Stimulated activated CD8-positive, alpha-beta memory T cell treated with anti-CD3 and anti-CD28 coated beads, Interleukin-7, amount 100 ng/mL, for 24 hours (primary cell): ENCODE measurements at places on chromosomes 7 and 10.

DNA sequence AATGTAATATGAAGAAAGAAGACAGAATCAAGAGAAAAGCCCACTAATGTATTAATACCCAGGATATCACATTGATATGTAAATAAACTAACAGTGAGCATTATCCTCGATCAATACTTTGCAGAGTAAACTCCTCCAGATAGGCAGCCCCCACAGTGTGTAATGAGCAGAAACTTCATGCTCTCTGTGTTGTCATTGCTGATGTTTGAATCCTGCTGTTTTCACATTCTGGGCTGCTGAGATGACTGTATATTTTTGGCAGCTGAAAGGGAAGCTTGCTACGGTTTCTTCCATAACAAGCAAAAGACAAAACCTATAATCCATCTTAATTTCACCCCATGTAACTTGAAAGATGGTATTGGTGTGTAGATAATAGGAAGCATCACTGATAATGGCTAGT is 15.3 kb upstream of the THSD7A start:
- no peak for DNase-seq

- no peak for DNase-seq
Measured at GRCh38 chr7:95062901-95063300, 155.5 kb downstream of the PPP1R9A start.

DNA sequence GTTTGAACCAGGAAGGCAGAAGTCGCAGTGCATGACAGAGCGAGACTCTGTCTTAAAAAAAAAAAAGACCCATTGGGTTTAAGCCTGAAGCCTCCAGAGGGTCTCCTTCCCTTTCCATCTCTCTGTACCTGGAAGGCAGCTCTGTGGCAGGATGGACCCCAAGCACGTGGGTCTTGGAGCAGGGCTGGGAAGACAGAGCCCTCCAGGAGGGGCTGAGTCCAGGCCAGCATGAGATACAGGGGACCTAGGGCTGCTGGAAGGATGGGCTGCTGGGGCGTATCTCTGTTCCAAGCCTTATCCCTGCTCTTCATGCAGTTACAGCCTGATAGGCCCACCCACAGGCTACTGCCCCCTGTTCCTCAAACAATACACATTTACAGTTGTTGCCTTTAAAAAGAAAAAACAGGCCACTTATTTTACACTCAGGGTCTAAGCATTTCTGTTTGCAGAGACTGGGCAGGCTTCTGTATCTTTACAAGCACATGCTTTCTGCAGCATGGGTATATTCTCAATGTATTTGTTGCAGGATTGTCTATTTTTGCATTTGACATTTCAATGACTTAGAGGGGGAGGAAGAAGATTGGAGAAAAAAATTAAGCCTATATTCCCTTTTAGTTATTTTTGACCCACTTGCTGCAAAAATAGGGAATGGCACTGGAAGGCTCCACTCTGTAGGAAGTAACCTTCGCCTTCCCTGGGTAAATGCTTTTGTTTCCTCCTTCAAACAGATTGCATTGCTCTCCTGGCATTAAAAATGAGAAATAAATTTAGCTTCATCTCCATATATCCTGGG is 60.1 kb downstream of the FAM171A1 start:
- no peak for DNase-seq

DNA sequence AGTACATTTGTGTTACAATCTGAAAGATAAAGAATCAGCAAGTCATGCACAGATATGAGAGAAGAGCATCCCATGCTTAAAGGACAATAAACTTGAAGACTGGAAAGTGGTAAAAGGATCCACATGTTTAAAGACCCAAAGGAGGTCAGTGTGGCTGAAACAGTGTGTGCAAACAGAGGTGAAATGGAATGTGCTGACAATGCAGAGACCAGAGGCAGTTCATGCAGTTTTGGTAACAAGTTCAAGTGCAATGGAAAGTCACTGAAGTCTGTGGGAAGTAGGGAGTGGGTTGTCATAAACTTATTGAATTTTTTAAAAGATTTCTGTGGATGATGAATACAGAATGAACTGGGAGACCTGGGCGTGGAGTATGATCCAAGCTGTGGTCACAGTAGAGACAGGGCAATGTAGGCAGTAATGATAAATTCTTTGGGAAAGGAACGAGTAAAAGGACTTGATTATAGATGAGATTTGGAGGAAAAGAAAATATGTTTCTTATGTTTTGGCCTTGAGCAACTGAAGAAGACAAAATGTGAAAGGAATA is 408.0 kb downstream of the HGF start:
- DNase-seq, result no peak

DNA sequence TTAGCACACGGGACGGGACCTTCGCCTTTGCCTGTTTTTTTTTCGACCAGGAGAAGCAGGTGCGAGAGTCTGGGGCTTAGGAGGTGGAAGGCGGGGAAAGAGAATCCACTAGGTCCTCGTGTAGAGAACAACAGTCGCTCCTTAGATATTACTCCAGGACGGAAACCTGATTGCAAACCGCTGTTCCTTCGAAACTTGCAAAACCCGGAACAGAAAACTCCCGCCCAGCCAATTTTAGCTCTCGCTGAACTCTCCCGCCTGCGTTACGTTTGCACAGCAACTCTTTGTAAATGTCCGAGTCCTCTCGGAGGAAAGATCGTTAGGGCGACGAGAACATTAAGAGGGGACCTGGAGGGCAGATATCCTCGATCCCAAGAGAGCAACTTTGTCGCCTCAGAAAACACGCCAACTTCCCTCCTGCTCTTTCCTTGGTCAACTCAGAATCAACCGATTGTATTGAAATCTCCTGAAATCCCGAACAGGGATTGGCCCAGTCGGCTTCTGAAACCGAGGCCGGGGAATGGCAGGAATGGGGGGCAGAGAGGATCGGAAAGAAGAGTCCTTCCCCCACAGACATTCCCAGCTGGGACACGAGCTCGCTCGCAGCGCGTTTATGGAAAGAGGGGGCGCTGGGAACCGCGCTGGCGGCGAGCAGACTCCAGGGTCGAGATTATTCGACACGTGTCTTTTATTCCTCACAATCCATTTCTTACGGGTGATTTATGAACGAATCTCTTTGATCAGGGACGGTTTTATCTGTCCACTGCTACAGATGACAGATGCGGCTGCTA is 9.9 kb downstream of the TWIST1 start:
- no peak for DNase-seq

DNA sequence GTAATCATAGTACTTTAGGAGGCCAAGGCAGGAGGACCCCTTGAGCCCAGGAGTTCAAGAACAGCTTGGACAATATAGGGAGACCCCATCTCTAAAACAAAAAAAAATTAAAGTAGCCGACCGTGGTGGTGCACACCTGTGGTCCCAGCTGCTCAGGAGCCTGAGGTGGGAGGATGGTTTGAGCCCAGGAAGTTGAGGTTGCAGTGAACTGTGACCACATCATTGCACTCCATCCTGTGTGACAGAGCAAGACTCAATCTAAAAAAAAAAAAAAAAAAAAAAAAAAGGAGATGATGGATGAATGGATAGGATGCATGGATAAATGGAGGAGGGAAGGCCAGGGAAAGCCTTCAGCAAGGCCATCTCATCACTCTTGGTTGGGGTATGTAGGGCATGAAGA is 33.4 kb upstream of the BMPR1A start:
- DNase-seq, result no peak

DNA sequence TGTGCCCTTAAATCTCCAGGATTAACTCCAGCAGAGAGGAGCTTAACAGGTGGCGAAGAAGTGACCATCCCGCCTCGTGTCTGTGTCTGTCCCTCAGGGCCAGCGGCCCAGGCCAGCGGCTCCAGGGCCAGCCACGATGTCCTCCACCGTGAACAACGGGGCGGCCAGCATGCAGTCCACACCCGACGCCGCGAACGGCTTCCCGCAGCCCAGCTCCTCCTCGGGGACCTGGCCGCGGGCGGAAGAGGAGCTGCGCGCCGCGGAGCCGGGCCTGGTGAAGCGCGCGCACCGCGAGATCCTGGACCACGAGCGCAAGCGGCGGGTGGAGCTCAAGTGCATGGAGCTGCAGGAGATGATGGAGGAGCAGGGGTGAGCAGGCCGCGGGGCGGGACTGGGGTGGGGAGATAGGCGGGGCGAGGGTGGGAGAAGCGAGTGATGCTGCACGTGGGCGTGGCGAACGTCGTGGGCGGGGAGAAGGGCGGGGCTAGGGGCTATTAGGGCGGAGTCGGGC is 33.3 kb downstream of the SRRM3 start:
- DNase-seq, result peak; percentile 76
